ENCODE measurements at places on chromosomes 5 and 9.

- no peak for DNase-seq
These were observed 4.4 kb downstream of the ST8SIA4 start for GRCh38 chr5:100898504-100899346.

DNA sequence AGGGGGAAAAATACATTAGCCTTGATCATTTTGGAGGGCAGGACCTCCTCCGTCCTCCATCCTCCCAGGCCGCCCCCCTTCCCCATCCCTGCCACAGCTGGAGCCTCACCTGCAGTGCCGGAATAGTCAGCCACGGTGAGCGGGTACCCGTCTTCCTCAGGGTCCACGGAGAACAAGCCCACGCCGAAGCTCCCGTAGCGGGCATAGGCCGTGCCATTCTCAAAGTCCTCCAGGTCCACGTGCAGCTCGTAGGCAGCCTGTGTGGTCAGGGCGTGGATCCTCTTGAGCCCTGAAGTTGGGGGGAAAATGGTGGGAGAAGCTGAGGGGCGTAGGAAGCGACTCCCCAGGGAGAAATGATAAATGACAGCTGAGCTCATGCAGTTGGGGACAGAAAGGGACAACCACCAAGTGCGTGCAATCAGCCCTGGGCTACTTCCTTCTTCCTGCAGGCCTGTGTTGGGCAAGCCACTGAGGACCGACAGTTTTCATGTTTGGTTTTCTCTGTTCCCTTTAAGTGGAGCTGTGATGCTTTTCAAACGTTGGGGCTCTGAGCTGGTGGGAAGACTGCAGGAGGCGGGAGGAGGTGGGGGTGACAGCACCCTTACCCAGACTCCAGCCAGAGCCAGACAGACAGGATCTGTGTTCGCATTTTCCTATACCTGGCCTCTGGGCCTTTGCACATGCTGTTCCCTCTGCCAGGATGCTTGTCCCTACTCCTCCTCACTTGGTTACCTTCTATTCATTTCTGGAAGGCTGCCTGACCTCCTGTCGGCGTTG, 8.7 kb upstream of the QRFP start:
- DNase-seq, result no peak

DNA sequence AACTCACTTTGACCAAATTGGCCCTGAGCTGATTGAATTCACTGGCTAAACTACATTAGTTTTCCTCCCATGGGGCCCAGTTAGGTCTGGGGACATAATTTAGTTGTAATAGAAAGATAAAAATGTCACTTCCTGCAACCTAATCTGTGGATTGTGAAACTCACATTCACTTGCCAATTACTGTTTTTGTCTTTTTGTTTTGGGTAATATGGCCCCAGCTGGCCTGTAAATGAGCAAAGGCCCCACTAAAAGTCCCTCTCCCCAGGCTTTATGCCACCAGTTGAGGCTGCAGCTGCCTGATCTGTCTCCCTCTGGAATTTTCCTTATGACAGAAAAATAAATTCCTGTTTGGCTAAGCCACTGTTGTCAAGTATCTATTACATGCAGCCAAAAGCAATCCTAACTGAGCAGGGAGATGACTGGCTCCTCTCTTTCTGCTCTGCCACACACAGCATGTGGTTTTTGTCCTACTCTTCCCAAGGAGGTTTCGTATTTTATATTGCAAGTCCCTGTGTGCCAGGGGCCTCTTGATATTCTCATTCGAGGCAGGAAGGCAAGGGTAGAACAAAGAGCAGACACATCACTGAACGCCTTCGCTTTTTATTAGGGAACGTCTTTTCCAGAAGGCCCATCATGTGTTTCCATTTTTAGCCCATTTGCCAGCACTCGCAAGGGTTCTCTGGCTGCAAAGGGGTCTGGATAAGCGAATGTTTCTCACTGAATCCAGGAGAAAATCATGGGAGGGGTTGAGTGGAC, 24.1 kb upstream of the SLC25A48 start:
- no peak for DNase-seq

DNA sequence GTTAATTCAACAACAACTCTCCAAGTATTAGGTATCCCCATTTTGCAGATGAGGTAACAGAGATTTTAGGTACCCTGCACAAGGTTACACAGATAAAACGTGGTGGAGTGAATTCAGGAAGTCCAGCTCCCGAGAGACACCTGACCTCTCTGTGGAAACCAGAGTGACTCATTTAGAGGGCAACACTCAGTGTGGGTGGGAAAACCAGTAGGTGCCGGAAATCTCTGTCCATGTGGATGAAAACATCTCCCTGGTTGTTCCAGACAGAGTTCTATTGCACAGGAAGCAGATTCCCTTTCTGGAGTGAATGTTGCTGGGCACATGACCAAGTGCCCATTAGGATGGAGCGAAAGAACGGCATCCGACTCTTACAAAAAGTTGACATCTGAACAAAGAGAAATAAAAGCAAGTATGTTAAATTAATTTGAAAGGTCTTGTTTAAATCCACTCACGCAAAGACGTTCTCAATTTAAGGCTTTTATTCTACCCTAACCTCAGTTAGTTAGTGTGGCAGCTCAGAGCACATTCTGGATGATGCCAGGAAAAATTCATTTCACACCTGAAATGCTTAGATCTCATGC, 391.9 kb upstream of the WWC1 start:
- no peak for DNase-seq

GRCh38 chr5:1297243-1297642, 2.4 kb upstream of the TERT start:
- DNase-seq, result no peak

DNA sequence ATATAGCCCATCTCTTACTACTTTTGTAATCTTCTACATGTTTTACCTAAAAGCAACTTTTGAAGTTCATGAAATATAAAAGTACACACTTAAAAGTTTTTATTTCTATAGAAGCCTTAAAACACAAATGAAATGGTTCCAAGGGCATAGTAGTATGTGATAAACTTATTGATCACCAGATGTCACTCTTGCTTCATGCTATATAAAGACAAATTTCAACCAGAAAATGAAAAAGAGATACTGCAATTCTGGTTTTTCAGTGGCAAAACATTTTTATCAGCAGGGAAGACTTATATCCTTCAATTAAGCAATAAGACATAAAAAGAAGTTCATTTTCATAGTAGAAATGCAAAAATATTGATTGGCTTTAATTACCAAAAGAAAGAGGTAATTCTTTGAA, 69.4 kb upstream of the FBXL17 start:
- DNase-seq, result no peak

GRCh38 chr5:90941002-90941720, 382.6 kb downstream of the ADGRV1 start:
- DNase-seq, result no peak

DNA sequence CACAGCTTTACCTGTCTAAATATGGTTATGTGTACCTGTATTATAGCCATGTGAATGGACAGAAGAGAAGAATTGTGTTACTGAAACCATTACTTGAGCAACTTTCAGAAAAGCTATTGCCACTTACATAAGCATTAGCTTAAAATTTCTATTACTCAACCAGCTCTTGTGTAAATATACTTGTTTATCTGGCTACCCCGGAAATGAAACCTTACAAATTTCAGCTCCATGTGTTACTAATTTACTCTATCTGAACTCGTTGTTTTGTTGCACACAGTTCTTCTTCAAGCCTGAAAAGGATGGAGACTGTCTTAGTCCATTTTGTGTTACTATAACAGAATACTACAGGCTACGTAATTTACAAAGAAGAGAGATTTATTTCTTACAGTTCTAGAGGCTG, 22.5 kb upstream of the ADAMTSL1 start:
- DNase-seq, result no peak

DNA sequence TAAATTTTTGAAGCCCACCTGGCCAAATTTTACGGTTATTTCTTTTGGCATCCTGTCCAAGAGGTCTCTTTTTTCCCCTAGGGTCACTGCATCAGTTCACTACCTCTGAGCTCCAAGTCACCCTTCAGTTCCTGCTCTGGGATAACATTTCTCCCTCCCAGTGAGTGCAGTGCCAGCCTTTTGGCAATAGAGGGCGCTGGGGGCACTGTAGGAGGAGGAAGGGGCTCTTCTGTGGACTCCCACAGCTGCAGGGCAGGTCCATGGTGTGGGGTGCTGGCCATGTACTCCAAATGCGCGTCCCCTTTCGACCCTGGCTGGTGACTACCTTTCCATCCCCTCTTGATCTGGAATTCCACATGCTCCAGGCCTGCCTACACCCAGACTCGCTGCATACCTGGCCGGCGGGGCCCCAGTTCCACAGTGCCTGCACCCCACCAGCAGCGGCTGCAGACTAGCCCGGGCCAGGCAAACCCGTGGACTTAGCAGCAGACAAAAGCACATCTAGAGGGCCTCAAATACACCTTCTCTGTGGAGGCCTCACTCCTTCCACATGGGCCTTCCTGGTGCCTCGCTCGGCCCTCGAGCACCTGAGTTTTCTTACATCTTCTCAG, 20.3 kb upstream of the NINJ1 start:
- DNase-seq, result no peak

DNA sequence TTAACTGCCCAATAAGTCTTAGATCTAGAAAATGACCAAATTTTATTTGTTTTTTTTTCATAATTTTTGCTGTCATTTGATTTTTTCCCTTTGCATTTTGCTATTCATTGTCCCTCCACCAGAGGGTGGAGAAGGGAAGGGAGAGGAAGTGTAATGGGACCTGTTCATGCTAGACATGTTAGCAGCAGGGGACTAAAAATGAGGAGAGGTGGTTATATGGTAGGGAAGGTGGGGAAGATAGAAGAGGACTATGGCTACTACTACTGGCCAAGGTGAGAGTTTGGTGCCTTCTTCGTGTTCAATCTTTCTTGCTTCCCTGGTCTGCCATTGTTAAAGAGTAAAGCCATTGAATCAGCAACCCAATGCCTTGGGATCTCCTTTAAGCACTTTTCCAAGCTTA, 6.4 kb downstream of the GRIA1 start:
- no peak for DNase-seq

DNA sequence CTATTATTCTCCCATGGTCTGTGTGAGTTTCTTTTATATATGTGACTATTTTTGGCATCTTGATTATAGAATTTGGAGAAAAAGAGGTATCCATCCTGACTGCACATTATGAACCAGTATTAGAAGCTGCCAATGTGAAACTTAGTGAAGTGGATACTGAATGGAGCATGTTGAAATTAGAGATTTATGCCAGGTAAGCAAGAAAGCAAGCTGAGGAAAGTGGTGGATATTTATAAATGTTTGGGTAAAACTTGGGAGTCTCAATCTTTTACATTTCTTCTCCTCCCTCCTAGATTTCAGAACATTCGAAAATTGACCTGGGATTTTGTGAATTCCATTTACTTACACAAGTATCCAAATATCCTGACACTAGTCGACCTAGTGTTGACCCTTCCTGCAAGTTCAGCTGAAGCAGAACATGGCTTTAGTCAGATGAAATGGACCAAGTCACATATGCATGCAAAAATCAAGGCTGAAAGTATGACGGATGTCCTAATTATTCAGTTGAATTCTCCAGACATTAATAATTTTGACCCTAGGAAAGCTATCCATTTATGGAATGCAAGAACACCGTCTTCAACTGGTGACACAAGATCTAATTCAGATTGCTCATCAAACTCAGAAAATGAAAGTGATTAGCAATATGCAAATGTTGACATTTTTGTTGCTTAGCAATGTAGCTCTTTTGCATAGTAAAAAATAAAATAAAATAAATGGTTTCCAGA, 66.8 kb upstream of the IL7R start:
- no peak for DNase-seq

DNA sequence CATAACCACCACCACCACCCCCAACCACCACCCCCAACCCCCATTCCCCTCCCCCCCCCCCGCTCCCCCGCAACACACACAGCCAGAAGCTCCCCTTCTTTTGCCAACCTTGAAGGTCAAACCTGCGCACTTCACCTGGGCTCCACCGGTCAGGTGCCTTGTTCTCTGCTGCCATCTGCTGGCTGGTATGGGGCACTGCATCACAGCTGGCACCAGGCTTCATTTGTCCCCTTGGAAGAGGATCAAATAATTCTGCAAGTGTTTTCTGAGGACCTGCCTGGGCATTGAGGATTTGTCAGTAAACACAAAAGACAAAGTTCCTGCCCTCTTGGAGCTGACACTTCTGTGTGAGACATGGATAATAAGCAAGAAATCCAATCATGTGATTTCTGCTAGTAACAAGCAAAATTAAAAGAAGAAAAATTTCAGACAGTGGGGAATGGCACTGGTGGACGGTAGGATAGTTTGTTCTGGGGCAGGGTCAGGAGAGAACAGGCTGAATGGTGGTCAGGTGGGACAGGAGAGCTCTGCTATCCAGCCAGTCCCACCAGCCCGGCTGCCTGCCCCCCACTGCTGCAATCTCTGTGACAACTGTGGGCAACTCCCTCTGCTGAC, 55.6 kb upstream of the LMX1B start:
- no peak for DNase-seq

GRCh38 chr5:103445426-103446035, 117.1 kb downstream of the NUDT12 start:
- no peak for DNase-seq

DNA sequence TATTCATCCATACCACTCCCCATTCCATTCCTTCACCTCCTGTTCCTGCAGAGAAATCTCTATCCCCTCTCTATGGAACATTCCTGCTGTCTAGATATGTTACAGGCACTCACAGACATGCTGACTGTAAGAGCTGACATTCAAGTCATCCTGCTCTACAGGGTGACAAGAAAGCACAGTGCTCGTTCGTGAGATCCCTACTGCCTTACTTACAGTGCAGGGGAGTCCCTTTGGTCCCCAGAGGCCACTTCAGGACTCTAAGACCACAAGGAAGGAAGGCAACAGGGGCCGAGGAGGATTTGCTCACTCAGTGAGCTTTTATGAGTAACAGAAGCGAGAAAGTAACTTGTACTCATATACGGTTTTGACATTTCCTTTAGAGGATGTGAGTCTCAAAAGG, 110.5 kb downstream of the GAS1 start:
- DNase-seq, result no peak

DNA sequence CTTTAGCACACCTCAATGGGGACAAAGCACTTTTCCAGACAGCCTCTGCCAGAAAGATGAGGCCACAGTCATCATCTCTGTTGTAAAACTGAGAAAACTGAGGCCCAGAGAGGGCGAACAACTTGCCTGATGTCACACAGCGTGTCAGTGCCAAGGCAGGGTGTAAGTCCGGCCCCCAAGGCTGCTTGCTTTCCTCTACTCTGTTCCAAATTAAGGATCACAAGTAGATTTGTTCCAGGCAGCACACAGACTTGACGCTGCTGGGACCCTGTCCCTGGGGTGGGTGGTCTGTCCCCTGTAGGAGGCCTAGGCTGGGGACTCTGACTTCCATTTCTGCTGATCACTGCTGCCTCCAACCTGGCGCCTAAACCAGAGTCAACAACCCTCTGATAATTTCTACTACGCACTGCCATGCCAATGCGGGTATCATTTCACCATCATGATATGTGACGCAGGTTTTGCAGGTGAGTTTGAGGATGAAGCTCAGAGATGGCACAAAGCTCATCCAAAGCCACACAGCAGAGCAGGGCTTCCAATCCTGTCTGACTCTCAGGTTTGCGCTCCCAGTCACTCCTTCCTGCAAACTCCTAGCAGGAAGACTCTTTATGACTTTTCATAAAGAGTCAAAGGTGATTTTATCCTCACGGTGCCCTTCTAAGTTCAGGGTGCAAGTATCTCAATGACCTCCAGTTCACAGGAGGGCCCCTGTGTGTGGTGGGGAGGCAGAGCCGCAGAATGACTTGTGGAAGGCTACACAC, 13.5 kb upstream of the RALGDS start:
- no peak for DNase-seq

All from nucleus accumbens (tissue), 56 donors.